ENCODE measurements at places on chromosomes 6 and 20. TPM values are rescaled to one million over a fixed set of nuclear protein-coding genes. Genes with fewer than 3 reads are reported as not detected.

GRCh38 chr6:106145144-106145543 lies 59.0 kb downstream of the PRDM1 start:
- DNase-seq: no peak

The PAK5 gene
- total RNA-seq: not detected

DNA sequence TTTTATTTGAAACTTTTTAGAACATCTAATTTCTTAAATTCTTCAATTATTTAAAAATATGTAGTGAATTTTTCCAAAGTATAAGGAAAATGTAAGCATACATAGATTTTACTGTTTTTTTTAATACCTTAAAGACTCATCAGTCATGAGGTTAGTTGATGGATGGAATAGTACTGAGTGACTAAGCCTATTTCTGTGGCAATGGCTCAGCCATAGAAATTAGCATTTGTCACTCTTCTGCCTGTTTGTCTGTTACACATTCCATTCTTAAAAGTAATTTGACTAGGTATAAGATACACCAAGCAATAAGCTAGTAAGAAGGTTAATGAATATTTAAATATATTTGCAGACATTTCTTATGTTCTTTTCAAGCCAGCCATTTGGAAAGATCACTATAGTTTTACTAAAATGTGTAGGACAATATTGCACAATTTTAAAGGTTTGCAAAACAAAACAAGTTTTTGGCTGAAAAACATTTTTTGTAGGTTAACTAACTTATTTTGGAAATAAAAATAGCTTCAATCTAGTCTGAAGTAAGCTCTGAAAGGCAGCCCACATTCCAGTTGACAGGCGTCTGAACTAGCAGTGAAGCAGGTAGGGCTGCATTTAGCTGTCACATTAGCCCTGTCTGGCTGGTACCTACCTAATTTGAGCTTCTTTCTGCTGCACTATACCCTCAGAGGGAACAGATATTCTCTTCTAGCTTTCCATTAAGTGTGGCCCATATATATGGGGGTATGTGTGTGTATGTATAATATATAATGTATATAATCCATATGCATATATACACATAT lies 385.7 kb downstream of the GRIK2 start:
- no peak for DNase-seq

DNA sequence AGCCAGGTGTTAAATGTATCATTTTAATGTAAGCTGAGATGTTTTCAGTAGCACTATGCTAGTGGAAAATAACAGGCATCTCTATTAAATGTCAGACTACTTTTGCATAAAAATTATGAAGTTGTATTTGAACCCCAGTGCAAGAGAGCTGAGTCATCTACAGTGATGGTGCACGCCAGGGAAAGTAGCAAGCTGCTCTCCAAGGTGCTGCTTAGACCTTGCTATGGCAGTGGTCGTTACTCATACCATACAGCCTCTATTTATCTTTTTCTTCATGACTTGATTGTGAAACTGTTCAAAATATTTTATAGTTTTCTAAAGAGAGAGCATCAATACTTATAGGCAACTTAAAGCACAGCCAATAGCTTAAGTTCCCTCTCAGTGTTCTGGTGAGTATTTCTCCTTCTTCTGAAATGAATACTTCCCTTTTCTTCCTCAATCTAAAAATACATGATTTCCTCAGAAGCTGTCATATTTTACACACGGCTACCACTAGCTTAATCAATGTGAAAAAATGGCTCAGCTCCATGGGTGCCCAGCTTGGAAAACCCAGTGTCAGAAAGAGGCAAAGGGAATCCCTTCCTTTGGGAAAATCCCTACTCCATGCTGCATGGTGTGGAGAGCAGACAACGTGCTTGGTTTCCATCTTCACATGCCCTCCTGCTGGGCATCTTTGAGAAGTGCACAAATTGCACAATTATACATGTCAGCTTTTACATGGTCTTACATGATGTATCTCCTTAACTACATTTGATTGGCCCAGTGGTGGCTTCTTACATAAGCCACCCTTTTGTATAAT lies 105.6 kb downstream of the ELOVL4 start:
- no peak for DNase-seq

The HLA-DPA1 gene
- total RNA-seq: 14.8 TPM

The MAFB gene
- 4.0 TPM for total RNA-seq

GRCh38 chr6:61809004-61809595 lies 476.9 kb downstream of the KHDRBS2 start:
- no peak for DNase-seq

The PACRG gene
- total RNA-seq: 1.3 TPM

The COL10A1 gene
- not detected for total RNA-seq

The REM1 gene
- total RNA-seq: 0.81 TPM

- DNase-seq: no peak
Measured at GRCh38 chr6:13624871-13625288, 9.7 kb downstream of the NOL7 start.

The LPA gene
- total RNA-seq: not detected

GRCh38 chr6:1678201-1678600 lies 68.5 kb downstream of the FOXC1 start:
- DNase-seq: no peak

DNA sequence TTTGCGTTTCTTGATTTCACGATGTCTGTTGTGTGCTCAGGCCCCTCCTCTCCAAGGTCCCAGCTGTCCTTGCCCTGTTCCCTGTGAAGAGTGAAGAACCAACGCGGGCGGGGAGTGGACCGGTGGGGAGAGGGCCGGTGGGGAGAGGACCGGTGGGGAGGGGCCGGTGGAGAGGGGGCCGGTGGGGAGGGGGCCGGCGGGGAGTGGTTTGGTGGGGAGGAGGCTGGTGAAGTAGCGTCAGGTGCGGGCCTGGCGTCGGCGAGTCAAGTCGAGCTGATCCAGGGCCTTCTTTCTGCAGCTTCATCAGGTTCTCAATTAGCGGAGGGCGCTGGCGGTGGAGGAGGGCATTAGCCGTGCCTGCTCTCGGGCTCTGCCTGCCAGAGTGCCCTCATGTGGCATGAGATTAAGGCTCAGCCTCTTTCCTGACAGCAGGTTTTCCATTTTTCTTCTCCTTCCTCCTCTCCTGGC lies 21.2 kb upstream of the BHLHE23 start:
- DNase-seq: no peak

The ATXN1 gene
- 55.1 TPM for total RNA-seq

- no peak for DNase-seq
Measured at GRCh38 chr6:150661216-150662007, 61.7 kb downstream of the PLEKHG1 start.

The HLA-DRA gene
- total RNA-seq: 159 TPM

The PLTP gene
- total RNA-seq: 49.5 TPM

DNA sequence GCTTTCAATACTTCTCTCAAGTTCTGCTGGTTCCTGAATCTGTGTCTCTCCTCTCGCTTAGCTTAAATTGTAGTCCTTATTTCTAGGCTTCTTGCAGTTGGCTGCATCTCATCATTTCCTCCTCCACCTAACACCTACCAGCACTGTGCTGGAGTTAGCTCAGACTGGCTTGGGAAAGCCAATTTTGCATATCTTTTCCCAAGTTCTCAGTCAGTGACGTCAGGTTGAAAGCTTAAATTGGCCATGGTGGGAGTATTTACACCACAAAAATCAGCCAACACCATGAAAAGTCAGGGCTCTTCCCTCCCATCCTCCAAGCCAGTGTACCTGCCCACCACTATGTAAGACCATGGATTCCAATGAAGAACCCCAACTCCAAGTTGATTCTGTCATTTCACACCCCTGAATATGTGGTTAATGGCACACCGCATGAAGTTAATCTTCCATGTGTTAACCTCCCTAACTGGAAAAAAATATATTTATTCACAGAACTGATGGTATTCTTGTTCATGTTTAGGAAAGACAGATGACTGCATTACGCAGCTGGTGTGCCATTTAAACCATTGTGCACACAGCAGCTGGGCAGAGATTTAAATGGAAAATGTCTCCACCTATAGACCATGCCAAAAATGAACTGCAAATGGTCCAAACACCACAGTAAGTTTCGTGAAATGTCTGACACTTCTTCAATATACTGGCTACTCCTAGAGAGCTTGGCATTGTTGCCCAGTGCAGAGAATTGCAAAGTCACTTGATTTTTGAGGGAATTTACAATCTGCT lies 274.1 kb upstream of the MAP3K7 start:
- no peak for DNase-seq

The EFHC1 gene
- 11.1 TPM for total RNA-seq

DNA sequence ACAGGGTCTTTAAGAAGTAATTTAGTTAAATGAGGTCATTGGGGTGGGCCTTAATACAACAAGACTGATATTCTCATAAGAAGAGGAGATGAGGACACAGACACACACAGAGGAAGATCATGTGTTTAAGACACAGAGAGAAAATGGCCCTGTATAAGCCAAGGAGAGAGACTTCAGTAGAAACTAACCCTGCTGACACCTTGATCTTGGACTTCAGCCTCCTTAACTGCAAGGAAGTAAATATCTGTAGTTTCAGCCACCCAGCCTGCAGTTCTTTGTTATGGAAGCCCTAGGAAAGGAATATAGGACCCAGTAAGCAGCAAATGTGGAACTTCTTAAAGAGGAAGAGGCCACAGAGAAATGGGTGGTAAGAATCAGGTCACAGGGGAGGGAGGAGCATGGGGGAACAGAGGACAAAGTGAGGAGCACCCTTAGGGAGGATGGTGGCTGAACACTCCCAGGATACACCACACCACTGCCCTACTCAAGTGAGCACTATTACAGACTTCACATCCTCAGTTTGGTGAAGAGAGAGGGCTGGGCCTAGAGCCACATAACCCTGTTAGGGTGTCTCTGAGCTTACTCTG lies 762 bp downstream of the SIRPB1 start:
- DNase-seq: no peak

DNA sequence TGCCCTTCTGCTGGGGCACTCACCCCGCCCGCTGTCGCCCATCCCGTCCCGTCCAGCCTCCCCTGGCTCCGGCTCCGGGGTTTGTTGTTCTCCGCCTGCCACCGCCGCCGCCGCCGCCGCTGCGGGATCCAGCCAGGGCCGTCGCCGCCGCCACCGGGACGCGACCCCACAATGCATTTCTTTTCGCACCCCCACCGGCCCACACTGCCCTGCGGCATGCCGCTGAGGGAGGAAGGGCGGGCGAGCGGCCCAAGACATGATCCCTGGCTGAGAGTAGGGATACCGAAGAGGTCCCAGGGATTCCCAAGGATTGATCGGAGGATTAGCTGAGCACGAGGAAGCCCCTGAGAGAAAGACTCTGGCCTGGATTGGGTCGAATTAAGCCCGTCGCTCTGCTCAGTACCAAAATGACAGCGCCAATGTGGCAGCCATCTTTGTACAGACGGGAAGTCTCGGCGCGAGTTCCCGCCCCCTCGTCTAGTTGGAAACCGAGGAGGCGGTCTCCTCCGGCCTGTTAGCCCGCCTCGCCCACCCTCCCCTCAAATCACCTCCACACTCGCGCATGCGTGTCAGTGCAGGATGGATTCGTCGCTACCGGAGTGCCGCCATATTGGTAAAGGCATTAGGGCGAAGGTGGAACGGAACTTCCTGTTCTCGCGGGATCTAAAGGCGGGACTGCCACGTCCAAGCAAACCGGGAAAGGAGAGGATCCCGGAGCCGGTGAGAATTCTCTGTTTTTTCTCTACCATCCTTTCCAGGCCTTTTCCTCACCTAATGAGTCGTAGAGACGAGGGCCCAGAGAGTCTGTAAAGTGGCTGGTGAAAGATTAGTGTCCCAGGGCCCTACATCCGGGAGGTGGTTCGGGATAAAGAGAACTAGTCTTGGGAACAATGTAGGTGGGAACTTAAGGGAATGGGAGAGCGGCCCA lies at the start of the genes RXRB and SLC39A7:
Gene RXRB, minus strand, starts transcription at position 447 of the 928 bp plus-strand sequence. Its CDS starts 189 bp downstream, at position 258.
Gene SLC39A7, plus strand, starts transcription at position 649 of the 928 bp plus-strand sequence. CDS start 379 bp downstream, outside the sequence.
- peak; percentile 99 for DNase-seq

- DNase-seq: no peak
Measured at GRCh38 chr20:50034567-50035180, 51.9 kb downstream of the SNAI1 start.
